ENCODE measurements at places on chromosomes 6 and 20.

DNA sequence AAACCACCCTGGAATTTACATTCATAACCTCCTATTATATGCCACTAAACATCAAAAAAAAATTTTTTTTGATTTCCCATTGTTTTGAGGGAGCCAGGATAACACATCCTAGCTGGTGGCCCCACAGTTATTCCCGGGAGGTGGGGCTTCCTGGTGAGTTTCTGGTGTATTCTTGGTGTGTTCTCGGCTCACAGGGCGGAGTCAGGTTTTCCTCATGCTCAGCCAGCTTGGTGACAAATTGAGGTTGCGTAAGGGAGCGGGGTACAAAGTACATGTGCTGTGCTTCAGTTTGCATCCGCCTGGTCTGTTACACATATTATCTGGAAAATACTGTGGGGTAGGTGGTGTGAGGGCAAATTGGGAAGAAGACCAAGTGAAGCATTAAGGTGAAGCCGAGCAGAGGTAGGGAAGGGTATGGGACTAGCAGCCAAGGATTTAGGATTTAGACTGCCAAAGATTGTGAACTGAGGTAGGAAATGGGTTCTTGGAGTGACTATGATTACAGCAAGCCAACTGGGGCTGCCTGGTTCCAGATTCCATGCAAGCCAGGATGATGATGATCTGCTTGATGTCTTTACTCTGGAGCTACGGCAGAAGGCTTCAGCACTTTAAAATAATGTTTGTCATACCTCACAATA lies 46.2 kb upstream of the EEF1A1 start:
- no peak for DNase-seq

GRCh38 chr6:73123632-73124329 lies 101.5 kb downstream of the KHDC1L start:
- no peak for DNase-seq

DNA sequence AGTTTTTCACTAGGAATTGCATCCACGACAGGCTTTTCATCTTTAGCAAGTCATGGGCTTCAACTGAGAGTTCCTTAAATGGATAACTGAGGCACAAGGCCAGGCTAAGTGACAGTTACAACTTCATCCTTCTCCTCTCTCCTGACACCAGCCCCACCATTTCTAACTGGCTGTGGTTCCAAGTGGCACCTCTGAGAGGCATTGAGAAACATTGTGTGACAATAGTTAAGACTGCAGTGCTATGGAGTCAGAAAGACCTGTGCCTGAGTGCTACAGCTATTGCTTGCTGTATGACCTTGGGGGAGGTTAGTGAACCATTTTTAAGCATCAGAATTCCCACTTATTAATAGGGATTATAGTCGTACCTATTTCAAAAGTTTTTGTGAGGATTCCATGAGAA lies 26.2 kb upstream of the MLIP start:
- no peak for DNase-seq

DNA sequence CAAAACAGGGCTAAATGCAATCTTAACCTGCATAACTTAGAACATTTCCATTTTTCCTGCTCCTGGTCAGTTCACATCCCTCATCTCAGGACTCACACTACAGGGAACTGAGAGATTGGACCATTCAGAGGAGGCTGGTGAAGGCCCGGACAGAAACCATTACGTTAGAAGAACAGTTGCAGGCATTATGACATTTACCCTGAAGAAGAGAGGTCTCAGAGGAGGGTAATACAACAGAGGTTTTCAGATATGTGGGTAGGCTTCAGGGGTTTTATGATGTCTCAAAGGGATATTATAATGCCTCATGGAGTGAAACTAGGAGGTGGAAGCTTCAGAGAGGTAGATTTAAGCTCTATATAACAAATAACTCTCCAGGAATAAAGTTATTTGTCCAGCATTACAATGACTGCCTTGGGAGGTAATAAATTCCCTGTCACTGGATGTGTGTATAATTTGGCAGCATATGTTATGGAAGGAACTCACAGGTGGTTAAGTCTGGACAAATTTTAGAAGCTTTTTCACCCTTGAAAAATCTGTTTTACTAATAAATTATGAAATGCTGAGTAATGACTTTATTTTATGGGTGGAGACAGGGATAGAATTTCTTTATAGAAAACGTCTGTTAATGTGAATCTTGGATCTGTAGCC lies 36.7 kb upstream of the RIPOR2 start:
- no peak for DNase-seq

DNA sequence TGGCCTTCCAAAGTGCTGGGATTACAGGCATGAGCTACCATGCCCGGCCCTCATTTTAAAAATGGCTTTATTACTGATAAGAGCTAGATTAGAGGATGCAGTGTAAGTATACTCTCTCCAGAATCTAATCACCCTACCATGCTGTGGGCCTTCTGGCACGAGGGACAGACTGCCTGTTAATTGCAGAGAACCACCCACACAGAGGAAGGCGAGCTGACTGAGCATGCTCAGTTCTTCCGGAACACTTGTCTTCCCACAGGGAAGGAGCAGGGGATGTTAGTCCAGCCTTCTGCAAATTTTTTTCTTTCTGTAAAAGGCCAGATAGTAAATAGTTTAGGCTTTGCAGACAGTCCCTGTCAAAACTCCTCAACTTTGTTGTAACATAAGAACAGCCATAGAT lies 48.9 kb downstream of the ALDH5A1 start:
- no peak for DNase-seq

DNA sequence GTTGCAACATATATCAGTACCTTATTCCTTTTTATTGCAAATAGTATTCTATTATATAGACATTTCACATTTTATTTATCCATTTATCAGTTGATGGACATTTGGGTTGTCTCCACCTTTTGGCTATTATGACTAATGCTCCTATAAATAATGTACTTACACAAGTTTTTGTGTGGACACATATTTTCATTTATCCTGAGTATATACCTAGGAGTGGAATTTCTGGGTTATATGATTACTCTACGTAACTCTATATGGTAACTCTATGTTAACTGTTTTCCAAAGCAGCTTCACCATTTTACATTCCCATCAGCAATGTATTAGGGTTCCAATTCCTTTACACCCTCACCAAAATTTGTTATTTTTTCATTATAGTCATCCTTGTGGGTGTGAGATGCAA lies 405.0 kb downstream of the ESR1 start:
- no peak for DNase-seq
